Activated CD8-positive, alpha-beta T cell treated with anti-CD3 and anti-CD28 coated beads, Interleukin-2, amount 10 ng/mL, durations not matched to agents 7 days and 5 days (primary cell): ENCODE measurements at places on chromosomes 3 and 15. TPM values are rescaled to one million over a fixed set of nuclear protein-coding genes. Genes with fewer than 3 reads are reported as not detected.

The CFAP100 gene
- not detected for total RNA-seq

DNA sequence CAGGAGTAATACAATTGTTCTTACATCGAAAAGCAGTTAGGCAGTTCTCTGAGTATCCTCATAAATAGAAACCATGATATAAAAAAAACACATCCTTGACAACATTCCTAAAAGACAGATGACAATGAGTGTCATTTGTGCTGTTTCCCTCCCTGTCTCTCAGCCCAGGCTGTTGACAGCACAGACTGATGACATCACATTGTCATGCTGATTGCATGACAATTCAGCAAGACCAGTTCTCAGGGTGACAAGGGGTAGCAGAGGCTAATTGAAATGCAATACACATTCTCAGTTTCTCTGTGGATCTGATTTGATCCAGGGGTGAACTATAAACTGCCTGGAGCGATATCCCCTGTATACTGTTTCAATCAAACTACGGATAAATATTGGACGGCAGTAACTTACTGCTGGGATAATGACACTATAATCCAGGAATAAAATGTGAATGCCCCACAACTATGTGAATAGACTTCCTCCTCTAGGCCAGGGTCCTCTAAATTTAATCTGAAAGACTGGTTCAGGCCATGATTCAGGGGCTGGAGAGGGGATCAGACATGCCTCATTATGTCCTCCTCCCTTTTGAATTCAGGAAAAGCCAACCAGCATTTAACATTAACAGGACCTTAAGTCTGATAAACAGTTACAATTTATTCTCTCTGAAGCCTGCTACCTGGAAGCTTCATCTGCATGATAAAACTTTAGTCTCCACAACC is 16.7 kb upstream of the EIF1B start:
- no peak overlapping the region for H3K27ac ChIP-seq
- no peaks in the 10 kb centered on the region for H3K27me3 ChIP-seq
- peaks cover 2% of the 10 kb centered on the region for H3K36me3 ChIP-seq
- H3K4me3 ChIP-seq = no peak overlapping the region

DNA sequence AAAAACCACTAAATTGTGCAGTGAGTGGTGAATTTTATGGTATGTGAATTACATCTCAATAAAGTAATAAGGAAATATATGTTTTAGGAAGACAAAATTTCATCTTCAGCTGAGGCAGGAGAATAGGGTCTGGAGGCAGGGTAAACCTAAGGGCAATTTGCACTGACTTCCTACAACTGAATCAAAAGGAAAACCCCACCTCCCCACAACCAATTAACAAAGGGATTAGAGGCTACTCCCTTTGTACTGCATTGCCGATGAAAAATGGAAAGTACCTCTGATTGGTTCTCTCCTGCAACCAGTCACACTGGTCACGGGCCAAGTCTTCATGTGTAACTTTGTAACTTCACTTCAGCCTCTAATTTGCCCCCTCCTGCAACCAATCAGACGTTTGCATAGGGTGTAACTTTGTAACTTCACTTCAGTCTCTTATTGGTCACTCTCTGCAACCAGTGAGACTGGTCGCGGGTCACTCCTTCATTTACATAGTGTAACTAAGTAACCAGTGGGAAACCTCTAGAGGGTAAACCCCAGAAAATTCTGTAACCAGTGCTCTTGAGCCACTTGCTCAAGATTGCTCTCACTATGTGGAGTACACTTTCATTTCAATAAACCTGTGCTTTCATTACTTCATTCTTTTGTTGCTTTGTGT is 244.5 kb downstream of the CNTN4 start:
- H3K4me3 ChIP-seq = no peak overlapping the region
- DNase-seq = no peak
- H3K4me1 ChIP-seq = no peaks in the 10 kb centered on the region
- H3K27ac ChIP-seq = no peak overlapping the region

DNA sequence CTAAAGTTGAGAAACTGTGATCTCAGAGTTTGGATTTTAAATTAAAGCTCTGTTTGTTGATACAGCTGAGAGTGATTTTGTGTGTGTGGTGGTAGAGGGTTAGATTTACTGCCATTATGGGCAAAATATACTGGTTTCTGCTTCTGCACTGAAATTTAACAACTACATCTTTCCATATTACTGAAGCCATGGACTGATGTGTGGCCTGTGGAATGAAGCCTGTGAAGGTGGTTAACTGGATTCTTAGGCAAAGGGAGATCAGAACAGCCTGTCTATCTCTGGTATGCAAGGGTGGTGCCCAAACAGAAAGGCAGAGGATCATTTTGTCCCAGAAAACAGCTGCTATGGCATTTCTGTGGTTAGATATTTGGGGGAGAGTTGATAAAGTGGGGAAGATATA is 297.3 kb upstream of the THBS1 start:
- no peaks in the 10 kb centered on the region for H3K4me1 ChIP-seq
- DNase-seq = no peak
- no peaks in the 10 kb centered on the region for H3K36me3 ChIP-seq
- no peak overlapping the region for H3K27ac ChIP-seq
- peaks cover 34% of the 10 kb centered on the region for H3K27me3 ChIP-seq

The CDHR4 gene
- total RNA-seq = not detected

The ZIC1 gene
- total RNA-seq = not detected

- no peaks in the 10 kb centered on the region for H3K4me1 ChIP-seq
- no peaks in the 10 kb centered on the region for H3K27me3 ChIP-seq
- H3K27ac ChIP-seq = no peak overlapping the region
- no peak for DNase-seq
- H3K4me3 ChIP-seq = no peak overlapping the region
- H3K36me3 ChIP-seq = no peaks in the 10 kb centered on the region
Observed at GRCh38 chr3:69764121-69764741, 25.0 kb downstream of the MITF start.

- no peaks in the 10 kb centered on the region for H3K4me1 ChIP-seq
- no peak overlapping the region for H3K4me3 ChIP-seq
- H3K36me3 ChIP-seq = no peaks in the 10 kb centered on the region
- H3K27ac ChIP-seq = no peak overlapping the region
- no peak for DNase-seq
Observed at GRCh38 chr3:168574455-168575158, 478.9 kb upstream of the GOLIM4 start.

GRCh38 chr3:127451321-127451720 is 139.2 kb downstream of the TPRA1 start:
- peaks cover 4% of the 10 kb centered on the region for H3K4me1 ChIP-seq
- DNase-seq = no peak
- no peak overlapping the region for H3K27ac ChIP-seq

The PLS1 gene
- 2.3 TPM for total RNA-seq

The TMIE gene
- not detected for total RNA-seq

DNA sequence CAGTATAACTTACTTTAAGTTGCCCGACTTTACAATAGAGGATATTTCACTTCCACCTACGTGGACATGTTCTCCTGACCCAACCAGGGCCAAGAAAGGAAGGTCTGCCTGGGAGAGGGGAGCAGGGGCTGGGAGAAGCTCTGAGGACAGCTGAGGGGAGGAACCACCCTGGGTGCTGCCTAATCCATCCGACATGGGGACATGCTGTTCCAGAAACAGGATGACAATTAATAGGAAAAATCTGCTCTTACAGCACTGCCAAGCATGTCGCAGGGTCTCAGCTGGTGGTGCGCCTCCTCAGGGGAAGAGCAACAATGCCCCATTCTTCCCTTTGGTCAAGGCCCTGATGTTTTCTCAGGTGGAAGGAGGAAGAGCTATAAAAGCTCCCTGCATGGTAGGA is 132.3 kb downstream of the NTRK3 start:
- no peaks in the 10 kb centered on the region for H3K4me1 ChIP-seq
- no peaks in the 10 kb centered on the region for H3K27me3 ChIP-seq
- no peaks in the 10 kb centered on the region for H3K36me3 ChIP-seq
- no peak overlapping the region for H3K4me3 ChIP-seq

The JAGN1 gene
- 31.0 TPM for total RNA-seq

DNA sequence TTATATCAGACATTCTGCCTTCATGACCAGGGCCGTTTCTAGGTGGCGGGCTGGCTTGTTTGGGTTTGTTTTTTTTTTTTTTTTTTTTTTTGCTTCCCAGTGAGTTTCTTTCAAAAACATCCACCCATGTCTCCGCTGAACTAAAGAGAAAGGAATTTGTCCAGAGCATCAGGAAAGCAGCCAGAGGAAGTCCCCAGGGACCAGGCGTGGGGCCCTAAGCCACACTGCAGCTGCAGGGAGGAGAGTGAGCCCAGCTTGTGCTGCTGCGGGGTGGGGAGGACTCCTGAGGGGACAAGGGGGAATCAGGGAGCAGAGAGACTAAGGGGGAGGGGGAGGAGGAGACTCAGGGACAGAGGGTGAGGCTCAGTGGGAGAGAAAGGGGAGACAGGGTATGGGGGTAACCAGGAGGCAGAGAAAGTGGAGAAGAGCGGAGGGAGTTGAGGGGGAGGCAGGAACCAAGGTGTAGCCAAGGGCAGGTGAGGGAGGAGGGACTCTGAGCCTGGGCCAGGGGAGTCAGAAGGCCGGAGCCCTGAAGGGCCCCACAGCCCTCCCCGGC is 49.5 kb downstream of the CYP11A1 start:
- H3K36me3 ChIP-seq = no peaks in the 10 kb centered on the region
- no peak for DNase-seq
- peak overlapping the region; percentile 86 for H3K27ac ChIP-seq
- no peaks in the 10 kb centered on the region for H3K27me3 ChIP-seq
- H3K4me1 ChIP-seq = peaks cover 77% of the 10 kb centered on the region
- no peak overlapping the region for H3K4me3 ChIP-seq
